ENCODE measurements at places on chromosomes 11 and 22. TPM values are rescaled to one million over a fixed set of nuclear protein-coding genes. Genes with fewer than 3 reads are reported as not detected.

PANX2 gene
- total RNA-seq: 0.26 TPM

GRCh38 chr11:7462706-7463105 lies 22.6 kb upstream of the OLFML1 start:
- DNase-seq: no peak

GRCh38 chr22:31308181-31308580 lies 15.9 kb upstream of the PIK3IP1 start:
- DNase-seq: no peak

CYP2D6 gene
- not detected for total RNA-seq

GRCh38 chr11:86678823-86679222 lies 6.4 kb upstream of the ME3 start:
- DNase-seq: no peak

DNA sequence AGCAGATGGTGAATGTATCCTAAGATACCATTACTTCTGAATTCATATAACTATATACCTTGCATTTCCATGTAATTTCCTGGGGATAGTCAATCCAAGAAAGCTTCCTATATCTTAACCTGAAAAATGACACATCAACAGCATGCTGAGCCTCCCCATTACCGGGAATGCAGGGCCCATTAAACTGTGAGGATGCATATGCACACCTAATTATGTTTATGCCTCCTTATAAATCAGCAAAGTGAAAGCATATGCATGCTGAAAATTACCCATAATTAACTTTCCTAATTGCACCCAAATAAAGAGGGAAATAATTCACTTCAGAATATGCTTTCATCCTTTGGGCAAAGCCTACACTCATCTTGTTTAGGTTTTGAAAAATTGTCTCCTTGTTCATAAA lies 663.0 kb downstream of the KCNA4 start:
- DNase-seq: no peak

DNA sequence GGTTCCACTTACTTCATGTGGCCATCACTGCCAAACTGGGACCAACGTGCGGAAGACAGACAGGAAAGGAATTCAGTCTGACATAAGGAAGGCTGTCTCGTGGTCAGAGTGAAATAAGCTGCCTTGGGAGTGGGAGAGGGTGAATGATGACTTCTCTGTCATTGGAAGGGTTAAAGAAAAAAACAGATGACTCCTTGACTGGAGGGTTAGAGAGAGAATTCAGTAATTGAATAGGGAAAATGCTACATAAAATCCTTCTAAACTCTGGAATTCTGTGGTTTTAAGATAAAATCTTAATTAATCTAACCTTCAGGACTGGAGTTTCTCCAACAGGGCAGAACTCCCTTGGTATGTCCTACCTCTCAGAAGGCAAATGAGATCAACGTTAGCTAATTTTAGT lies 33.8 kb downstream of the RAB30 start:
- no peak for DNase-seq

DNA sequence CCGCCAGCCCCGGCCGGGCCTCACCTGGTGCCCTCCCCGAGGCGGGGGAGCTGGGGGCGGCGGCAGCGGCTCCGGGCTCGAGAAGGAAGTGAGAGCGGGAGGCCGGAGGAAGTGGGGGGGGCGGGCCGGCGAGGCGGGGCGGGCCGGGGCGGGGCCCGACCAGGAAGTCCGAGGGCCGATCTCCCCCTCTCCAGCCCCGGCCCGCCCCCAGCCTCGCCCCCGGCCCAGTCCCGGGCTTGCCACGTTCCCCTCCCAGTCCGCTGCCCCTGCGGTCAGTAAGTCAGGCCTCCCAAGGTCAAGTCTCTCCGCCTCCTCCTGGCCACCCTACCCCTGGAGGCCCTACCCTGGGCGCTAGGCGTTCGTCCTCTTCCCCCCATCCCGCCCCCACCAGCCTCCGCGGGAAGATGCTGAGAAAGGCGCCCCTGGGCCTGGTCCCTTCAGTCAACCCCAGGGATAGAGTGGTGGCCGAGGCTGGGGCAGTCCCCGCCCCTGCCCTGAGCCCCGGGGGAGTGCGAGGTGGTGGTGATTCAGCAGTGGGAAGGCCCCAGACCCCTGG lies at the start of gene RHOG:
RHOG (minus strand) TSS at position 90 of the 556 bp plus-strand sequence. CDS start 12,821 bp downstream, outside the sequence.
- DNase-seq: peak; percentile 84

BTBD10 gene
- 24.1 TPM for total RNA-seq

ANGPTL5 gene
- 0.26 TPM for total RNA-seq

DNA sequence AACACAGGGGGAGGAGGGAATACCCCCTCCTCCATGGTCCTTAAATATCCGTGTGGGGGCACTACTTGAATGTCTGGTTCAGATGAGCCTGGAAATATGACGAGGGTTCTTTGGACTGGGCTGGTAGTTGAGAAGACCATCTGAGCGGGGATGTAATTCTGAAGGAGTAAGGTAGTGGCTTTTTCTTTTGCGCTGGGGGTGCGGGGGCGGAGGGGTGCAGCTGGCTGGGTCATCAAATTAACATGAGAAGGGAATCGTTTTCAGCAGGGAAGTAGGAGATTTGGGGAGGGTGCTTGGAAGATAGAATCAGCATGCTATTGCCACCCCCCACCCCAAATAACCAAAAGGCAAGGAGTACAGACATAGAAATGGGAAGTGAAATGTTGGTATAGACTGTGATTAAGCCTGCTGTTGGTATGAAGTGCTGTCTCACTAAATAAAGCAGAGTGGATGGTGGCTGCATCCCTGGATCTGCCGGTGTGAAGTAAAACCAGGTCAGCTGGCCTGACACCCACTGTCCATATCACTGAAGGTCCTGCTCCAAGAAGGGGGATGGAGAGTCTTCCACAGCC lies 121.9 kb upstream of the HSD17B12 start:
- no peak for DNase-seq

DNA sequence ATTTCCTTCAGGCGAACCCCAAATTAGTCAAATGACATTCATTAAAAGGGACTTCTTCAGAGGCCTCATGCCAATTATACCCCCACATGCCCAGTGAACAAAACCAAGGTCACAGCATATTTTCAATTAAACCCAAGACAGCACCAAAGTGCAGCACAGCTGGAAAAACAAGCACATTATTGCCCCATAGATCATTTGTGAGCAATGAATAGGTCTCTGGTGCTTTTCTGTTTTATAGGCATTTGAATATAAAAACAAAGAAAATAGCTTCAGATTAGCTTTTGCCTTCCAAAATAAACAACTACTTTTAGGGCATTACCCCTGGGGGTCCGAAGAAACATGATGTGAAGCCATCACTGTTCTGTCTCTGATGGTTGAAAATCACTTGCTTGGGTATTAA lies 1319.9 kb downstream of the LRRC4C start:
- no peak for DNase-seq

GRCh38 chr11:92638678-92639077 lies 330.8 kb upstream of the MTNR1B start:
- no peak for DNase-seq

- DNase-seq: no peak
These were observed 88.1 kb downstream of the RELT start for GRCh38 chr11:73464347-73464746.

DNA sequence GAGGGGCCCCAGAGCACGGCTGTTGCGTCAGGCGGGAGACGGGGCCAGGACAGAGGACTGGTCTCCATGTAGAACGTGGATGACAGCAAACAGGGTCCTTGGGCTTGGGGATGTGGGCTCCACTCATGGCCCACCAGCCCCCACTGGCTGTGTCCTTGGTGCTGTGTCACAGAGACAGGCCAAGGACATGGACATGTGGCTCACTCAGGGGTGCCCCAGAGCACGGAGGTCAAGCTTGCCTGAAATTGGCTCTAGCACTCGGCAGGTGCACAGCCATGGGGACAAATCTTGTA lies 14.4 kb downstream of the FADS2 start:
- peak; percentile 12 for DNase-seq

FAM111A gene
- total RNA-seq: 40.4 TPM

IGLL5 gene
- 2.2 TPM for total RNA-seq

P2RY2 gene
- total RNA-seq: 6.8 TPM

CCDC116 gene
- total RNA-seq: 0.28 TPM

CHRNA10 gene
- not detected for total RNA-seq
